ENCODE measurements at places on chromosomes 7 and 10.

DNA sequence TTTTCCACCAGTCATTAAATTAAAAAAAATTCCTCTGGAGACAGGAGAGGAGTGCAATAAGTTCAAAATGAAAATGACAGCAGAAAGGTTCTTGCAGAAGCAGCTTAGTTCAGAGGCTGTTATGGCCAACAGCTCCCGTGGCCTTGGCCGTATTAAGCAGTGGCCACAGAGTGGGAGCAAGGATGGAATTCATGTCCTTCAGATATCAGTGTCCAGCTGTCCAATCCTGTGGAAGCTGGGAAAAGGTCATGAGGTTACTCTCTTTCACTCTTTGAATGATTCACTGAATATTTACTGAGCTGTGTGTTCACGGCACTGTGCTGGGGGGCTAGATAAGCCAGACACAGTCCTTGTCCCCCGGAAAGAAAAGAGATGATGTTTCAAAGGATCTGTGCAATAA lies 231.8 kb downstream of the BMPER start:
- DNase-seq, result no peak

DNA sequence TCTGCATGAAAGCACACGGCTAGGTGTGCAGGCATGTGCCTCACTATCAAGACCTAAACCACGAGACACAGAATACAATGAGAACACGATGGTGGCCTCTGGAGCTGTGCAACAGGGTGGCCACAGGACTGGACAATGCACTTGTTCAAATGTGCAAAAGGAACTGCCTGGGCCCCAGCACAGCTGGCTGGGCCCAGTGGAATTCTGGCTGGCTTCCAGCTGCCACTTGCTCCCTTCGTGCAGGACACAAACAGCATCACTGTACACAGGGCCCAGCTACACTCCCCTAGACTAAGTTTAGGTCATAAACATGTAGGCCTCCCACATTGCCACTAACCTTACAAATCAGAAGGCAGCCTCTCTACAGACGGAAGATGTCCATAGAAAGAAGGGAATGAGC lies 23.4 kb downstream of the DOCK4 start:
- DNase-seq, result no peak

GRCh38 chr10:62610649-62611229 lies 193.8 kb upstream of the ADO start:
- DNase-seq, result peak; percentile 70

GRCh38 chr10:52436664-52437063 lies 122.6 kb downstream of the DKK1 start:
- DNase-seq, result peak; percentile 51

- DNase-seq, result no peak
Observed at GRCh38 chr7:70589010-70589409, 542.9 kb upstream of the GALNT17 start.

DNA sequence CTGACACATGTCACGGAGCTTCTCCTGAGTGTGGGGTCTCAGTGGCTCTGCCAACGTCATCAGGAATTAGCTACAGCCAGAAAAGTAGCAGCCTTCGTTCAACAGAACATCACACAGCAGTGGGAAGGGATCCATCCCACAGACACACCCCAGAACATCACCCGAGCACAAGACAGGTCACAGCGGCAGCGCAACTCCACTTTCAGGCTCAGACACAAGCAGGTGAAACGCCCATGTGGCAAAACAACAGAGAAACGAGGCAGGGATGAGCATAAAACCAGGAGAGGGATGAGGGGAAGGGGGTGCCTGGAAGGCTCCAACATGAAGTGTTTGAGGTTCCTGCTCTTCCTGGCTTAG lies 44.8 kb downstream of the CAMK2B start:
- DNase-seq, result no peak

DNA sequence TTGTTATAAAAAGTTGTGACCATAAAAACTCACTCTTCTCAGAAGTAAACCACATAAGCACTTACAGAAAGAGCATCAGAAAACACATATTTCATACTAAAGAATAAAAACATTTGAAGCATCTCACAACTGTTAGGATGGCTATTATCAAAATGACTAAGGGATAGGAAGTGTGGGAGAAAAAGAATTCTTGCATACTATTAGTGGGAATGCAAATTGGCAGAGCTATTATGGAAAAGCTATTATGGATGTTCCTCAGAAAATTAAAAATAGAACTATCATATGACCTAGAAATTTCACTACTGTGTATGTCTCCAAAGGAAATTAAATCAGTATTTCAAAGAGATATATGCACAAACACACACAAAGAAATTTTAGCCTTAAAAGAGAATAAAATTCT lies 25.2 kb upstream of the POT1 start:
- DNase-seq, result no peak

- DNase-seq, result peak; percentile 99
Observed at GRCh38 chr10:89278034-89278535, 23.8 kb upstream of the IFIT2 start.

- DNase-seq, result no peak
Observed at GRCh38 chr7:90617442-90617841, 21.3 kb downstream of the CDK14 start.

DNA sequence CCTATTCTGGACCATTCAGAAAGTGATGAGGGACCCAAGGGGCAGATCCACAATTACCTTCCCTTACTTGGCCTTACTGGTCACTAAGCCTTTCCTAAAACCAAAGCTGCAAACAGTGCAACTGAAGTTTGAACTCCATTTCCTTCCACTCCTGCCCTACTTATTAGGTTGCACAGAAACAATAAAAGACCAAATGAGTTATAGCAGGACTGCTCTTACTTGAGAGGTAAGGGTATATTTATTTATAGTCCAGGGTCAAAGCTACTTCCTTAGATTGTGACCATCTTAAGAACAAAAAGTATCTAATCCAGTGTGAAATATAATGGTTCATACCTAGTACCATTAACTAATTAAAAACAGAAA lies 27.0 kb downstream of the CDK6 start:
- peak; percentile 22 for DNase-seq

GRCh38 chr10:79242620-79243152 lies 104.6 kb upstream of the PPIF start:
- DNase-seq, result peak; percentile 83

DNA sequence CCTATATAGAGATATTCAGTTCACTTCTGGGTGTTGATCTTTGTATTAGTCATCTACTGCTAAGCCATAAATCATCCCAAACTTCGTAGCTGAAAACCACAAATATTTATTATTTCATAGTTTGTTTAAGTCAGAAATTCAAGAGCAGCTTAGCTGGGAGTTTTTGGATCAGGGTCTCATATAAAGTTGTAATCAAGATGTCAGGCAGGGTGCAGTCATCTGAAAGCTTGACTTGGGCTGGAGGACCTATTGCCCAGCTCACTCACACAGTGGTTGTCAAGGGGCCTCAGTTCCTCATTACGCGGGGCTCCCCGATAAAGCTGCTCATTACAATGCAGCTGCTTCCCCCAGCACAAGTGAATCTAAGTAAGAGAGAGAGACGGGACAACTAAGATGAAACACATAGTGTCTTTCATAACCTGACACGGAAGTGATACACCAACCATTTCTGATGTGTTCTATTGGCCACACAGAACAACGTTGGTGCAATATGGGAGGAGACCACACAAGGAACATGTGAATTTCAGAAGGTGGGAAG lies 15.7 kb downstream of the PPP1R3C start:
- DNase-seq, result peak; percentile 93

DNA sequence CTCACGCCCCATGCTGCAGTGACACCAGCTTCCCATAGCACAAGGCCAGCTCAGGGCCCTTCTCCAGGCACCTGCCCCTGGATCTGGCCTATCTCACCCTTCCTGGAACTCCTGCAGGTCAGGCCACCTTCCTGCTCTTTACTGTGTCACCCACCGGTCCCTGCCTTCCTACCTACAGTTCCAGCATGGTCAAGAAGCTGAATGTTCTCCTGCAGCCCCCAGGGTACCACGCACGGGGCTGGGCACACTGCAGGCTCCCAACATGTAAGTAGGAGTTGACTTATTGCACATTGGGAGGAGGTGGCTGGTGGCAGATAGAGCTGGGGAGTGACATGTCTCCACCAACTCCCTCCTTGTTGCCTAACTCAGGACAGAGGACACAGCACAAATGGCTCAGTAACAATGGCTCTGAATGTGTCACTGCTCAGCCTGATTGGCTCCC lies 14.5 kb downstream of the ITPRIP start:
- DNase-seq, result no peak

- DNase-seq, result peak; percentile 16
Observed at GRCh38 chr7:74568658-74569057, 88.9 kb upstream of the GTF2I start.

- peak; percentile 35 for DNase-seq
Observed at GRCh38 chr10:36096576-36096975, 454.5 kb upstream of the FZD8 start.

DNA sequence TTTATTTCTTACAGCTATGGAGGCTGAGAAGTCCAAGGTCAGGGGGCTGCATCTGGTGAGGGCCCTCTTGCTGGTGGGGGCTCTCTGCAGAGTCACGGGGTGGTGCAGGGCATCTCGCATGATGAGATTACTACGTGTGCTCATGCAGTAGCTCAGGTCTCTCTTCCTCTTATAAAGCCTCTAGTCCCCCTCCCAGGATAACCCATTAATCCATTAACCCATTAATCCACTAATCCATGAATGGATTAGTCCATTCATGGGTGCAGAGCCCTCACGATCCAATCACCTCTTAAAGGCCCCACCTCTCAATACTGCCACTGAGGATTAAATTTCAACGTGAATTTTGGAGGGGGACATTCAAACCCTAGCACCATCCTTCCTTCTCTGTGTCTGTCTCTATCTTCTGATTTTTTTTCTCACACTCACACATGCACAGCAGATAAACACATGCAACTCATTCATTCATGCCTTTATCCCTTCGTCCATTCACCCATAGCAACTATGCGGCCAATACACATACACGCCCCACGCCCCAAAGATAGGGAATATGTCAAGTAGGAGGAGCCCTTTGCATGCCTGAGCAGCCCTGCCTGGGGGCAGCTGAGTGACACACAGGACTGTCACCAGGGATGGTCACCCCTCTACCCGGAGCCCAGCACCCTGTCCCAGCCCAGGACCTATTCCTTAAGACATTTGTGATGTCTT lies 86.5 kb downstream of the C10orf105 start:
- DNase-seq, result no peak

GRCh38 chr7:158740657-158741293 lies 36.2 kb upstream of the NCAPG2 start:
- peak; percentile 96 for DNase-seq

DNA sequence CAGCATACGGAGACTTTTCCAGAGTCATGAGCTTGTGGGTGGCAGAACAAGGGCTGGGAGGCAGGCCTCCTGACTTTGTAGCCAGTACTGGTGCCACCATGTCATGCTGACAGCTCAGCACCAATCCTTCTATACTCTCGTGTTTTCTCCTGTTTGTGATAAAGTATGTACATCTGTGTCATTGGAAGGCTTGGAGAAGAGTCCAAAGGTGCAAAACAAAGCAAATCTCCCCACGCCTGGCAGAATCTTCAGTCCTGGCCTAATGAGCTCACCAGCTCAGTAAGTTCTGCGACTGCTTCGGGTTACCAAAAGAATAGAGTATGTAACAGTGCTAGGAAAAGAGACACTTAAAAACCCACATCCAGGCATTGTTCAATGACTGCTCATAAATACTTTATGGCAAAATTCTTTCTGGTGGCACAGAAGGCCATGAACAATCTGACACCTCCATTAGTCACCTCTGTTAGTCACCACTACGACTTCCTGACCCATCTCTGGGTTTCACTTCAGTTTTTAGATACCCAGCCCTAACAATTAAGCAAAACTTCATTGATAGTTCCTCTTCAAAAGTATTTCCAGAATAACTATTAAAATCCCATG lies 24.5 kb downstream of the STEAP1 start:
- peak; percentile 71 for DNase-seq

- DNase-seq, result no peak
Observed at GRCh38 chr7:94272821-94273583, 121.7 kb upstream of the COL1A2 start.

- DNase-seq, result no peak
Observed at GRCh38 chr7:55504093-55504859, 68.0 kb downstream of the VOPP1 start.

DNA sequence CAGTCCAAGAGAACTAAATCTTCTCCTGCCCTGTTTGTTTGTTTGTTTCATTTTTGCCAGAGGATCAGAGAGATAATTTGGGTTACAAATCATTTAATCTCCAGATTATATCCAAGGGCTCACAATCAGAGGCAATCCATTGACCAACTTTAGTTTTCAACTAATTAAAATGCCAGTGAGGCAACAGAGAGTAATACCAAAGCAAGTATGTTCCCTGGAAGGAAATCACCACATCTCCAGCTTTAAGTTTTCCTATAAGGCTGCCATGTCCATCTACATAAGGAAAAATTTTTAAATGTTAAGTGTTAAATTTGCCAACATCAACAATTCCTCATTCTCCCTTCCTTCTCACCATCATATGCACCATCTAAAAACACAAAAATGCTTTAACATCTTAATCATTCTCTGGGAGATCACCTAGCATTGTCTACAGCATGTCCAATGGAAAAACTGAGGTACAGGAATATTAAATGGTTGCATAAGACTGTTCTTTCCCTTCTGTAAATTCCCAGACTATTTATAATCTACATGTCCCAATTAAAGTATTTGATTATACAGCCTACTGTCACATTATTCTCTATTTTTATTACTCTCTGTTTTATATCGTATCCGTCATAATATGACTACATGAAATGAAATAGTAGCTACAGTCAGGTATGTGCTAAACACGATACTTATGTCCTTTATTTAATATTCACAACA lies 14.1 kb downstream of the USP54 start:
- peak; percentile 18 for DNase-seq

GRCh38 chr7:21426286-21427181 lies 1.3 kb upstream of the SP4 start:
- DNase-seq, result peak; percentile 4

DNA sequence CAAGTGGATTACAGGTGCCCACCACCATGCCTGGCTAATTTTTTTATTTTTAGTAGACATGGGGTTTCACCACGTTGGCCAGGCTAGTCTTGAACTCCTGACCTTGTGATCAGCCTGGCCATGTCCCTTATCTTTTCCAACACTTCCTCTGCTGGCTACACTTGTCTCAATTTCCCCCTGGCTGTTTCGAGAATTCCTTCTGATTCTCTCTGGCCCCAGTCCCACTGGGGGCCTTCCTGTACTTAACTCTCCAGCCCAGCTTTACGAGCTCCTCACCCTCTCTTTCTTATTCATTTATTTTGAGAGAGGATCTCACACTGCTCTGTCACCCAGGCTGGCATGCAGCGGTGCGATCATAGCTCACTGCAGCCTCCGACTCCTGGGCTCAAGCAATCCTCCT lies 8.5 kb downstream of the EPHB4 start:
- DNase-seq, result no peak

DNA sequence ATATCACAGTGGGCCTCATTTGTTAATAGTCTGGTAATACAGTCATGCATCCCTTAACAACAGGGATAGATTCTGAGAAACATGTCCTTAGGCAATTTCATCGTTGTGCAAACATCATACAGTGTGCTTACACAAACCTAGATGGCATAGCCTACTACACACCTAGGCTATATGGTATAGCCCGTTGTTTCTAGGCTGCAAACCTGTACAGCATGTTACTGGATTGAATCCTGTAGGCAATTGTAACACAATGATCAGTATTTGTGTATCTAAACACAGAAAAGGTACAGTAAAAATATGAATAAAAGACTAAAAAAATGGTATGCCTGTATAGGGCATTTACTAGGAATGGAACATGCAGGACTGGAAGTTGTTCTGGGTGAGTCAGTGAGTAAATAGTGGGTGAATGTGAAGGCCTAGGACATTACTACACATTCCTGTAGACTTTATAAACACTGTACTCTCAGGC lies 12.0 kb upstream of the RHOBTB1 start:
- peak; percentile 84 for DNase-seq

All from choroid plexus epithelial cell (primary cell).